ENCODE measurements at places on chromosomes 12 and 14.

DNA sequence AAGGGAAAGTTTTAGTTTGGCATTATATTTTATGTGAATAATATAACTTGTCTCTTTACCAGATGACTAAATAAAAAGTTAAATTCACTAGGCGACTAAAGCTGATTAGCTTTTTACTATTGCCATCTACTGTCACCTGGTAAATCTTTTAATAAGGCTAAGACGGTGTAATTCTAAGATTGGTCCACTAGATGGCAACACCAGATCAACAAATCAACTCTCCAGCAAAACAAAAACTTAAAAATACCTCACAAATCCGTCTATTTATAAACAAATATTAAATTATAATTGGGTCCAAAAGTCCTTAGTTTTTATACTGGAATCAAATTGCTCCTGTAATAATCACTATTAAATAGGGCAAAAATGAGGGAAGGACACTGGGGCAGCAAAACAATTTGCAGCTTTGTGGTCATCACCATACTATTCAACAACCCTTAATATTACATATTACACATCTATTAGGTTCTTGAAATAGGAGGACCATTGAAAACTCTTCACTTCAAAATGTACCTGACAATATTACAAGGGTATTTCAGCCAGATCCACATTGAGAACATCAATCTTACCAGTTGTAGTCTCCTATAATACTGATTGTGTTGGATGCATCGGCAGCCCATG lies 47.9 kb downstream of the GALC start:
- peak; percentile 68 for DNase-seq

- DNase-seq: no peak
Observed at GRCh38 chr12:124884587-124885438, 21.1 kb upstream of the SCARB1 start.

- no peak for DNase-seq
Observed at GRCh38 chr14:60356906-60357550, 108.0 kb downstream of the PPM1A start.

DNA sequence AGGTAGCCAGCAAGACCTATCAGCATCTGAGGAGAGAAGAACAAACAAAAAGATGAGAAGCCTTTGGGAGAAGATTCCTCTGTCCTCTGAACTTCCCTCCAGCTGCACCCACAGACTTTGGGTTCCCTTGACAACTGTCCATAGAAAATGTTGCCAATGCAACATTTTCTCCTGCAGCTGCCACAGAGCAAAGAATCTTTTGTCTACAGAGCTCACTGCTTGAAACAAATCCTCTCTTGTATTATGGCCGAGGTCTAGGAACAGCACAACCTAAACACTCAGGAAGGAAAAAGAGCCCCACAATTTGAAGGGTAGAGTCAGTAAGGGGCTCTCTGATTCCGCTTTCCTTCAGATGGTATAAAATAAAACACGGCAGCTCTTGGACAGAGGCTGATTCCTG lies 14.3 kb downstream of the POMT2 start:
- DNase-seq: no peak

GRCh38 chr14:92688434-92689375 lies 59.7 kb downstream of the LGMN start:
- DNase-seq: no peak

DNA sequence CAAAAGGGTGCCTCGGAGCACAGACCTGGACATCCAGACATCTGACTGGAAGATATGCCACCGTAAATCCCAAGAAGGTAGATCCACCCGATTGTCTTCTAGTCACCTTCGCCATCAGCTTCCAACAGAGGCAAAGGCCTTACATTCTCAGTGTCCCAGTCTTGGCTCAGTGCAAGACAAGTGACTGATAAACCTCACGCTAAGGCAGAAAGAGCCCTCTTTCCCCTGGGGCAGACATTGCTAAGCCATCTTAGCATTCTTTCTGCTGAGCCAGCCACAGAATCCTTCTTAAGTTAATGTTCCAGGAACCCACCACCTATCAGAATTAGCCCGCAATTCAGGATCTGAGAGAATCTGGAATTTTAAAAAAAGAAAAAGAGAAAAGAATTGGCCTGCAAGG lies 4.3 kb upstream of the PLEKHG6 start:
- no peak for DNase-seq

GRCh38 chr14:34671716-34672115 lies 41.8 kb upstream of the SNX6 start:
- no peak for DNase-seq

DNA sequence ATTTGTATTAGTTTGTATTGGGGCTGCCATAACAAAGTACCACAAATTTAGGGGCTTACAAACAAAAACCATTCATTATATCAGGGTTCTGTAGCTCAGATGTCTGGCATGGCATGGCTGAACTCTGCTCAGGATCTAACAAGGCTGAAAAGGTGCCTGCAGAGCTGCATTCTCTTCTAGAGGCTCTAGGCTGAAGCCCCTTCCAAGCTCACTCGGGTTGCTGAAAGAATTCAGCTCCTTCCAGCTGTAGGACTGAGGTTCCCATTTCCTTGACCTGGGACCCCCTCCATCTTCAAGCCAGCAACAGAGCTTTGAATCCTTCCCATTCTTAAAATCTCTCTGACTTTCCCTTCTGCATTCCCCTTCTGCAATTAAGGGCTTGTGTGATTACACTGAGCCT lies 90.7 kb downstream of the NUAK1 start:
- no peak for DNase-seq

- peak; percentile 74 for DNase-seq
Observed at GRCh38 chr12:81809829-81810595, 50.9 kb upstream of the PPFIA2 start.

DNA sequence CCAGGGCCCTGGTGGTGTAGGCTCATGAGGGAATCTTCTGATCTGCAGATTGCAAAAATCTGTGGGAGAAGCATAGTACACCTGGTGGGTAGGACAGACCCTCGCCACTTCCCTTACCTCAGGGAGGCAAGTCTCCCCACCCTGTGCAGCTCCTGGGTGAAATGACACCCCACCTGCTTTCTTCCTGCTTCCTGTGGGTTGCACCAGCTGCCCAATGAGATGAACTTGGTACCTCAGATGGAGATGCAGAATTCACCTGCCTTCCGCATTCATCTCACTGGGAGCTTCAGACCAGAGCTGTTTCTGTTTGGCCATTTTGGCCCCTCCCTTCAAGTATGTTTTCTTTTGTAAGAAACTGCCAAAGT lies 4.7 kb downstream of the CLEC2D start:
- DNase-seq: no peak

- DNase-seq: no peak
Observed at GRCh38 chr12:52252728-52253343, 19.8 kb downstream of the KRT7 start.

Measured in suppressor macrophage treated with lipopolysaccharide for 4 hours (primary cell).